ENCODE measurements at places on chromosomes 3 and 15.

- DNase-seq = no peak
Measured at GRCh38 chr3:85758442-85758841, 799.7 kb downstream of the CADM2 start.

DNA sequence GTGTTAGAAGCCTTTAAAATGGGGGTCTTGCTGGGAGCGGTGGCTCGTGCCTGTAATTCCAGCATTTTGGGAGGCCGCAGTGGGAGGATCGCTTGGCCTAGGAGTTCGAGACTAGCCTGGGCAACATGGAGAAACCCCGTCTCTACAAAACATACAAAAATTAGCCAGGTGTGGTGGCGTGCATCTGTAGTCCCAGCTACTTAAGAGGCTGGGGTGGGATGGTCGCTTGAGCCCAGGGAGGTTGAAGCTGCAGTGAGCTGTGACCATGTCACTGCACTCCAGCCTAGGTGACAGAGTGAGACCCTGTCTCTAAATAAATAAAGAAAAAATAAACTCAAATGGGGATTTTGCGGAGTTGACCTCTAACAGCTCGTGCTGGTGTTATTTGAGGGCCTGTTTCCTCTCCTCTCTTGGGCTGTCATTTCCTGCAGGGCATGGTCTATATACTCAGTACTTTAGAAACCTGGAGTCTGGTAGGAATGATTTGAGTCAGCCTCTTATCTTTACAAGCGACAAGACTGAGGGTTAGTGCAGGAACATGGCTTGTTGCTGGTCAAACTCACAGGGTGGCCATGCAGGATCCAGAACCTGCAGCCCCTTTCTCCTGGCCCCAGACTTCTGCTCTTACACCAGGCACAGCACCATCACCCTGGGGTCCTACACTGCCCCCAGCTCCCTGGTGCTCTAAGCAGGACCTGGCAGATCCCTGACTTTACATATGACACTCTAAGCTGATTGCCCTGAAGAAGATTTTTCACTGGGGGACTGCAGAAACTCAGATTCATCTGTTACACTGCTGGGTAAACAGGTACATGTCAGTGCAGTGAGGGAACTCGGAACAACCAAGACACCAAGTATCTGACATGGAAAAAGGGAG is 15.1 kb downstream of the EHD4 start:
- DNase-seq = no peak

DNA sequence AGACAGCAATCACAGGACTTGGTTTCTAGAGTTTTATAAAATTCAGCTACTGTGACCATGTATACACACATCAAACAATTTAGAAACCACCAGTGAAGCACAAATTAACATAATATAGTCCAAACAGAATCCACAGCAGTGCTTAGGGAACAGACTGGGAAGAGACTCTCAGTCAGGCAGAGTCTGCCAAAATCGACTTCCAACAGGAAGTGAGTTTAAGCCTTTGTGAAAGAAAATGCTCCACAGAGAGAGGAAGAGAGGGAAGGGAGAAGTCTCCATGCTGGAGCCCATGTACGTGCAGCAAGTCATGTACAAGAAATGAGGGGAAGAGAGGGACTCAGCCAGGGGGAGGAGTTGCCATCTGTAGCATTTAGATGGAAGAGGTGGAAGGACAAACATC is 172.6 kb downstream of the IL5RA start:
- DNase-seq = no peak

DNA sequence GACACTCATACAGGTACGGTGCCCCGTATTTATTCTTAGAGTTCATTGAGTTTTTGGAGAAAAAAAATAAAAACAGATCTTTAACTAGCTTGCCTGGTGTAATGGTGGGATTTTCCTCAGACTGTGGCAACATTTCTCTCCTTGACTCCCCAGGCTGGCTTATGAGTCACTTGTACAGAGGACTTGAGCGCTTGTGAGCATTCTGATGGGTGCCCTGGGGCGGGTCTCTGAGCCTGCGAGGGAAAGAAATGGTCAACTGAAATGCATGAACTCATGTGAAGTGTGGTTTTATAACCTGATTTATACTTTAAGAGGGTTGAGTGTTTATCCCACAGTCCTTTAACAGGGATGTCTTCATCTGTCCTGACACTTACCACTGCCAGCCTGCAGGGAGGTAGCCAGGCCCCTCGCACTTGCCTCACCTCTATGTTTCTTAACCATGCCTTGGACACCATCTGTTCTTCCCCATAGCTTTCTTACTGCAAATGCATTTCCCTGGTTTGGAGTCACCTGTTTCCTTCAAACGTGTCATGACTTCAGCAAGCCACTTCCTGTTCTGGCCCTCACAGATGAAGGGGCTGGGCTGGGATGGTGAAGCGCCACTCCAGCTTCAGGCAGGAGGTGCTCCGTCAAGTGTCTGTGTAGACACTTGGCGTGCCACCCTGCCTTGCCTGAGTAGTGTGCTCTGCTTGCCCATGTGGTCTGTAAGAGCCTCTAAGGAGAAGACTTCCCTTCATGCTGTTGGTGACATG is 118.7 kb downstream of the PDE8A start:
- DNase-seq = no peak

DNA sequence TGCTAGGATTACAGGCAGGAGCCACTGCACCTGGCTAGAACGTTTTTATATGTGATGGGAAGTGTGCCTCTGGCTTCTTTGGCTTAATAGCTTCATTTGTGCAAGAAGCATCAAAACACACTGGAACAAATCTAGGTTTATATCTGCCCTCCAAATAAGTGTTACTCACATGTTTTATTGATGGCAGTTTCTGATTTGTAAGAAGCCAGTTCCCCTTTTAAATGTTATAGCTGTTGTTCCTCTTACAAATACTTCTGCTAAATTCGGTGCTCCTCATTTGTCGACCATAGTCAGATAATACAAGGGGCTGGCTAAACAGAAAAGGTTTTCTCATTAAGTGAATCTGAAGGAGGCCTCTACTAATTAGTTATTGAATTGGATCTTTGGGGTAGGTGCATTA is 307.1 kb upstream of the SEMA6D start:
- no peak for DNase-seq

GRCh38 chr15:41951571-41951970 is 20.8 kb downstream of the EHD4 start:
- no peak for DNase-seq

- no peak for DNase-seq
Measured at GRCh38 chr15:76075046-76075445, 15.3 kb downstream of the TMEM266 start.

- no peak for DNase-seq
Measured at GRCh38 chr3:192845526-192845855, 72.2 kb downstream of the MB21D2 start.

- DNase-seq = no peak
Measured at GRCh38 chr3:123816673-123817207, 67.4 kb downstream of the MYLK start.

DNA sequence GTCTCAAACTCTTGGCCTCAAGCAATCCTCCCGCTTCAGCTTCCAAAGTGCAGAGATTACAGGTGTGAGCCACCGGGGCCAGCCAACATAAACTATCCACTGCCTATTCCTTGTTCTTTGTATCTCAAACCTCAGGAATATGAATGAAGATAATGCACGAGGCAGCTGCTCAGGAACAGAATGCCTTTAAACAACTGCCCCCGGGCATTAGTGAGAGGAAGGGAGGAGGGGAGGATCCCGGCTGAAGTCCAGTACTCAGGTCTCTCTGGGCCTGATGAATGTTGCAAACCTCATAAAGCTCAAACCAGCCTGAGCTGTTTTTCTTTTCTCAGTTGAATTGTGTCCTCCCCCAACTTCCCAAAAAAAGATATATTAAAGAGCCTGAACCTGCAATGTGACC is 26.9 kb upstream of the MTMR14 start:
- DNase-seq = no peak

DNA sequence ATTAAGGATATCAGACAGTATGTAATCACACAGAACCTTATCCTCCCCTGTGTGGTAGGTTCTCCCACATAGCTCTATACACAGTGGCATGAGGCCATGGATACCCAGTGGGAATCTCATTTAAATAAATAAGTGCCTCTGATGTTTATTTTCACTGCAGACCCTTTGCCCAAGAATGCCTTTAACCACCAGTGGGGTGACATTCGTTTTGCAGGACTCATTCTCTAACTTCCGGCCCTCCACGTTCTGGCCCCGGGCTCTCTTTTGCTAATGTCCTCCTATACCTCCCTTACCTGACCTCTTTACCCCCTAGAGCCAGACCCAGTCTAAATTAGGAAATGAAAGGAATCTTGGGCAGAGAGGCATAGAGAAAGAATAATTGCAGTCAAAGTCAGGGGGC is 8.3 kb downstream of the CCDC80 start:
- no peak for DNase-seq

GRCh38 chr3:75089841-75090240 is 475.4 kb upstream of the CNTN3 start:
- DNase-seq = no peak

DNA sequence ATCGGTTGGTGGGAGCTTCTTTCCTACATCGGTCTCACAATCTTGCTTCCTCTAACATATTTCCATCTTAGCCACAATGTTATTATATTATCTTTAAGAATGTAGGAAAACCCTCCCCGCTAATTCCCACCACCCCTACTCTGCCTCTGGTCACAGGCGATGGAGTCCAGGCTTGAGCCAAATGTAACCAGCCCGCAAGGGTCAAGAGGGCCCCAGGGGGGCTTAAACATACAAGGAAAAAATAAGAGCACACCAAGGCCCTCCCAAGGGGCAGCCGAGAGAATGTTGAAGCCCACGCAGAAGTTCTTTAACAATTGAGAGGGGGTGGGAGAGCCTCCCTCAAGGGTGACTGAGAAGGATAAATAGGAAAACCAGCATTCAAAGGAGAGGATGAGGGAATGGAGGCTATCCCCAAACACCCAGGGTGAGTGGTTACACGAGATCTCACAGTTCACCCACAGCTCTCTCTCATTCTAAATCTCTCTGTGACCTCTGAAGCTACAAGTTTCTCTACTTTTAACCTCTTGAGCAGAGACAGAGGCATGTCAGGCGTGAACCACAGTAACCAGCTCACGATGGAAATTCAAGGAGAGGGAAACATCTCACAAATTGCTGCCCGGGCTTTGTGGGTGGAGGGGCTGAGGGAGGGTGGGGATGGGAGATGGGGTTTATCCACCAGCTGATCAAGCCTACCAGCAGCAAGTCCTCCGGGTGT is 31.4 kb upstream of the UACA start:
- DNase-seq = no peak

GRCh38 chr15:59380902-59381610 is 8.4 kb upstream of the MYO1E start:
- DNase-seq = no peak

- DNase-seq = no peak
Measured at GRCh38 chr3:122403489-122403888, 12.4 kb downstream of the WDR5B start.

- no peak for DNase-seq
Measured at GRCh38 chr3:119380697-119381096, 82.7 kb downstream of the TMEM39A start.

- DNase-seq = no peak
Measured at GRCh38 chr3:48434591-48435222, 4.8 kb upstream of the PLXNB1 start.

GRCh38 chr3:119508172-119508845 is 10.0 kb downstream of the TIMMDC1 start:
- no peak for DNase-seq

- no peak for DNase-seq
Measured at GRCh38 chr15:85692873-85693272, 101.9 kb downstream of the KLHL25 start.

GRCh38 chr15:73914145-73914544 is 12.1 kb upstream of the LOXL1 start:
- DNase-seq = no peak

DNA sequence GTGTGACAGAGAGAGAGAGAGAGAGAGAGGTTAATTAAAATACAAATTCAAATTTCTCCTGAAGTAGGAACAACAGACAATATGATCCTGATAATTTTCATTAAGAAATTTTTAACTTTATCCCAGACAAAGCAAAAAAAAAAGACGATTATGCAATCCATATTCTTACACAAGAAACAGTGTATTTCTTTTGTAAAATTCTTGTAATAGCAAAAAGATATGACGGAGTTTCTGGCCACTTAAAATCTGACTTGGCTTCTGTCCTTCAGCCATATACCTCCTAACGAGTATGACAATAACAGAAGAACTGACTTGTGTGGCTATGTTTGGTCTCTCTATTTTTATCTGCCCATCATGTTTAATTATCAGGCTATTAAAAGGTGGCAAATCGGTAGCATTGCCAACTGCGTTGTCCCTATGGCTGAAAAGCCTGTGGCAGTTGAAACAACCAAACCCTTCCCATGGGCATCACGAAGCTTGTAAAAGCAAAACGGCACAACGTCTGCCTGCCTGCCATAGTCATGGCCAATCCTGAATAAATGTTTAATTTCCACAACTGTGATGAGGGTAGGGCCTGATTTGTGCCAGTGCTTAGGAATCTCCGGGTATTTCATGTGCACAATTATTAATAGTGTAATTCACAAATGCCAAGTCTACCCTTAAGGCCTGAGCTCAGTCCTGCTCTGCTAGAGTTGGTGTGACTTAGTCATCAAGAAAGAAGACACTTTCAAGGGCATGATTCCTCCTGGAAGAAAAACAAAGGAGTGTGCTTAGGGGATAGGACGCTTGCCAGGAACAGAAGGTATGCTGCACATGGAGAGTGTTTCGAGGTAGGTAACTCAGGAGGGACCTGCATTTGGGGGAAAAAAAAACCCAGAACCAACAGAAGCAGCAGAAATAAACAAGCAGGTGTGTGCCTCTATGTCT is 1090.2 kb downstream of the FHIT start:
- no peak for DNase-seq

GRCh38 chr3:77780278-77780996 is 740.5 kb downstream of the ROBO2 start:
- no peak for DNase-seq

DNA sequence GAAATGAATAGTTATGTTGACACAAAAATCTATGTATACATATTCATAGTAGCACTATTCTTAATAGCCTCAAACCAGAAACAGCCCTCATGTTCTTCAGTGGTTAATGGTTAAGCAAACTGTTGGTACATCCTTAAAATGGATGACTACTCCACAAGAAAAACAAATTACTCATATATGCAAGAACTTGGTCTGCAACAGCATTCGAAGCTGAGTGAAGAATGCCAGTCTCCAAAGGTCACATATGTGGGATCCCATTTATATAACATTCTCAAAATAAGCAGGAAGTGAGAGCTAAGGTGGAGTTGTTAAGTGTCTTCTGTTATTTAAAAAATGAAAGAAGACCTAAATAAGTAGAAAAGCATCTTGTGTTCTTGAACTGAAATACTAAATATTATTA is 365.7 kb downstream of the GABRG3 start:
- no peak for DNase-seq

- DNase-seq = no peak
Measured at GRCh38 chr15:25178835-25179672, 224.3 kb downstream of the SNRPN start.

DNA sequence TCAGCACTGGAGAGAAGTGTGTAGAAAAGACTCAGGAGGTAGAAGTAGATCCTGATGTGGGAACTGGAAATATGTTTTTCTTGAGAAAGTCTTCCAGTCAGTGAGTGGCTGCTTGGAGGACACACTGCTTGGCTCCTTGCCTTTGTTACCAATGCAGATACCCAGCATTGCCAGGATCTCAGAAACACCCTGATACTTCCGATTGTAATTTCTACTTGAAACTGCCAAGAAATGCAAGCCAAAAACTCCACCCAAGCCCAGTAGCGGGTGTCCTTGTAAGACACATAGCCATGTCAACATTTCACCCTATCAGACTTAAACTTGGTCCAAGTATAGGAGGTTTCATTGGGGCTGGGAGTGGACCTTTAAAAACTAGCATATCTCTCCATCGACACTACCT is 141.8 kb downstream of the ALDH1A2 start:
- no peak for DNase-seq

Measured in naive thymus-derived CD8-positive, alpha-beta T cell (primary cell).